ENCODE measurements at places on chromosomes 4 and X.

- no peaks in the 10 kb centered on the region for H3K27me3 ChIP-seq
- no peaks in the 10 kb centered on the region for H3K36me3 ChIP-seq
- H3K4me3 ChIP-seq, result no peak overlapping the region
- H3K27ac ChIP-seq, result no peak overlapping the region
Measured at GRCh38 chr4:139200506-139200905, 23.5 kb upstream of the ELF2 start.

DNA sequence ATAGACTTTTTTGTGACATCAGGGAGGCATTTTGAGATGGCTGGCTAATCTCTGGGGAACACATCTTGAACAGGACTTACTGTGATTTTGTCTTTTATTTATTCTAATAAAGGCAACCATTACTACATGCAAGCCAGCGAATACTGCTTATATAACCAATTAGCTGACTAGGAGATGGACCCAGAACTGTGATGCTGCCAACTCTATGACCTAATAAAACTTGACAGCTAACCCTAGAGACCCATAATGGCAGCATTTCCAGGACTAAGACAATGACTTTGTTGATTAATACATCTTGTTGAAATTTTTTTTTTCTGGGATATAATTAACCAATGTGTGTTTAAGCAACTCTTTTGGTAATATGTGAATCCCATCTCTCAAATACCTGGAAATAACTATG lies 584.6 kb downstream of the PRR32 start:
- H3K27ac ChIP-seq, result no peak overlapping the region
- H3K4me1 ChIP-seq, result no peaks in the 10 kb centered on the region
- no peak overlapping the region for H3K4me3 ChIP-seq
- H3K27me3 ChIP-seq, result no peaks in the 10 kb centered on the region
- H3K36me3 ChIP-seq, result no peaks in the 10 kb centered on the region
- DNase-seq, result no peak

- no peaks in the 10 kb centered on the region for H3K27me3 ChIP-seq
- no peak overlapping the region for H3K4me3 ChIP-seq
- DNase-seq, result no peak
- H3K27ac ChIP-seq, result no peak overlapping the region
- no peaks in the 10 kb centered on the region for H3K4me1 ChIP-seq
Measured at GRCh38 chr4:151530230-151530629, 121.3 kb downstream of the FHIP1A start.

DNA sequence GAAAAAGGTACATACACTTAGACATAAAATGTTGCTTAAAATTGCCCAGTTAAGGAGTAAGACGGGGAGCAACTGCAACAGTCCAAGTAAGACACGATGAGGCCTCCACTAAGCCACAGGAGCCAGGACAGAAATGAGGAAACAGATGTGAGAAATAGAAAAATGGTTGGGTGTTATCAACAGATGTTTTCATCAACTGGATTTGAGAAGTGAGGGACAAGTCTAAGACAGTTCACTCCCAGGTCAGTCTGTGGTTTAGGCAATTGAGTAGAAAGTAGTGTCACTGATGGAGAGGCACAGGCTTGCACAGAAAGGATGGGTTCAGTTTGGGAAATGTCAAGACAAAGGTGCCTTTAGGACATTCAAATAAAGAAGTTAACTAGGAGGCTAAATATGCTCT lies 23.5 kb upstream of the PHF8 start:
- H3K36me3 ChIP-seq, result no peaks in the 10 kb centered on the region
- no peak overlapping the region for H3K27ac ChIP-seq
- no peaks in the 10 kb centered on the region for H3K4me1 ChIP-seq
- H3K4me3 ChIP-seq, result no peak overlapping the region
- no peak for DNase-seq

- H3K4me1 ChIP-seq, result peaks cover 9% of the 10 kb centered on the region
- peak overlapping the region; percentile 51 for H3K4me3 ChIP-seq
- DNase-seq, result no peak
Measured at GRCh38 chr4:183721207-183722081, 62.4 kb downstream of the TRAPPC11 start.

GRCh38 chr4:5383191-5383980 lies 325.0 kb downstream of the EVC2 start:
- DNase-seq, result no peak
- no peaks in the 10 kb centered on the region for H3K27me3 ChIP-seq
- no peaks in the 10 kb centered on the region for H3K36me3 ChIP-seq
- H3K4me3 ChIP-seq, result no peak overlapping the region
- no peak overlapping the region for H3K27ac ChIP-seq

DNA sequence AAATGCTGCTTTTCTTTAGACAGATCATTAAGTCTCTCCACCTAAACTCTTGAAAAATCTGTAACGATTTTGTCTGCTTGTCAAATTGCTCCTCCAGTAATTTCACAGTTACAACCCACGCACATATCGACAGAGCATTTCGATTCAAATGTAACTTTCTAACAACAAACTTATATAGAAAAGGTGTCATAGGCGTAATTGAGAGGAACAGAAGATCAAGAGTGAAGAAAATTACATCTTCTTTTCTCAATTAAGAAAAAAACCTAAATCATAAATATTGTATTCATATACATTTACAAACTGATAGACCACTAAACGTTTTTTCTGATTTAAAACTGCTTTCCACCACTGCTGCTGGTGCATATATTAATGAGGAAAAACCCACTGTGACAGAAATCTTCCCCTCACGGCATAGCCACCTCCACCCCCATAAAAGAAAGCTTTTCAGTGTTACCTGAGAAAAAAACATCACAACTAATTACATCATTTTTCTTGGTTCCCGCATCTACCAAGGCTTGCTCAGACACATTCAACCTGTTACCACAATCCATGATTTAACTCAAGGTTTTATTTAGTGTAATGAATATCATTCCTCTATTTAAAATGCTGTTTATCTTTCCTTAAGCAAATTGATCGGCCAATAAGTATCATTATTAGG lies 1.9 kb downstream of the GPM6A start:
- H3K4me1 ChIP-seq, result no peaks in the 10 kb centered on the region
- H3K27me3 ChIP-seq, result no peaks in the 10 kb centered on the region
- H3K27ac ChIP-seq, result no peak overlapping the region
